Left kidney (tissue), 8 donors: ENCODE measurements at places on chromosomes 5 and 9. TPM values are rescaled to one million over a fixed set of nuclear protein-coding genes. Genes with fewer than 3 reads are reported as not detected.

The MEIKIN gene
- not detected for polyA plus RNA-seq

The ROR2 gene
- polyA plus RNA-seq, result 17.1 TPM

The FCN1 gene
- 0.83 TPM for polyA plus RNA-seq

The YTHDC2 gene
- polyA plus RNA-seq, result 53.4 TPM

The LRRC19 gene
- 19.4 TPM for polyA plus RNA-seq
